ENCODE measurements at places on chromosomes 11 and 22.

DNA sequence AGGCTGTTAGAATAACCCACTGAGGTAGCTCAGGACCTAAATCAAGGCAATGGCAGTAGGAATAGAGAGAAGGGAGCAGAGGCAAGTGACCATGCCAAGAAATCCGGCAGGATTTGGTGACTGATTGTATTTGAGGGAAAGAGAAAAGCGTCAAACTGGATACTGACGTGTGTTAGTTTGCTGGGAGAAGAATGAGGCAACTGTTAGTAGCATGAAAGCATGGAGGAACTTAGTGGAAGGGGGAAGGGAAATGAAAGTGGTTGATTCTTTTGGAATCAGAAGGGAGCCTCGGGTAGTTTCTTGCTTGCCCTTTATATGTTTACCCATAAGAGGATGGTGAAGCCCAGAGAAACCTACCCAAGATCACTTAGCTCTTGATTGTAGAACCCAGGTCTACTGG is 8.3 kb downstream of the PPFIBP2 start:
- DNase-seq, result no peak

- no peak for DNase-seq
Measured at GRCh38 chr11:43366677-43367076, 8.0 kb downstream of the TTC17 start.

- no peak for DNase-seq
Measured at GRCh38 chr11:5783255-5783654, at the start of gene OR52N5. Gene OR52N5, minus strand, starts transcription at chr11:5783355. Its CDS starts 4,721 bp downstream, at chr11:5778634.

DNA sequence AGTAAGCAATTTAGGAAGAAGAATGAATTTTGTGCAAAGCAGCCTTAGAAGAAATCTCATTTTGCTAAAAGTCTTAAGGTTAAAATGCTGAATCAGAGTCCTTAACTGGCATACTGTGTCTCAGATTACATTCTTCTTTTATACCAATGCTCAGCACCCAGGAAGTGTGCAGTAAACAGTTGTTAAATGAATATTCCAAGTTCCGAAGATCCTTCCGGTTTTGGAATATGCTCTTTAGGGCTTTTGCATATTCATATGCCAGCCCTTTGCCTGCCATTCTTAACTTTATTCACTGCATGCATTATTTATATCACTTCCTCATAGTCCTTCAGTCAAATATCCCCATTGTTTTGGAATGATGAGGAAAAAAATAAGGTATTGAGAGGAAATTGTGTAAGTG is 242.0 kb downstream of the DDX10 start:
- no peak for DNase-seq

- no peak for DNase-seq
Measured at GRCh38 chr11:131888230-131888855, 517.9 kb downstream of the NTM start.

- DNase-seq, result no peak
Measured at GRCh38 chr22:30665266-30665665, 2.4 kb downstream of the DUSP18 start.

DNA sequence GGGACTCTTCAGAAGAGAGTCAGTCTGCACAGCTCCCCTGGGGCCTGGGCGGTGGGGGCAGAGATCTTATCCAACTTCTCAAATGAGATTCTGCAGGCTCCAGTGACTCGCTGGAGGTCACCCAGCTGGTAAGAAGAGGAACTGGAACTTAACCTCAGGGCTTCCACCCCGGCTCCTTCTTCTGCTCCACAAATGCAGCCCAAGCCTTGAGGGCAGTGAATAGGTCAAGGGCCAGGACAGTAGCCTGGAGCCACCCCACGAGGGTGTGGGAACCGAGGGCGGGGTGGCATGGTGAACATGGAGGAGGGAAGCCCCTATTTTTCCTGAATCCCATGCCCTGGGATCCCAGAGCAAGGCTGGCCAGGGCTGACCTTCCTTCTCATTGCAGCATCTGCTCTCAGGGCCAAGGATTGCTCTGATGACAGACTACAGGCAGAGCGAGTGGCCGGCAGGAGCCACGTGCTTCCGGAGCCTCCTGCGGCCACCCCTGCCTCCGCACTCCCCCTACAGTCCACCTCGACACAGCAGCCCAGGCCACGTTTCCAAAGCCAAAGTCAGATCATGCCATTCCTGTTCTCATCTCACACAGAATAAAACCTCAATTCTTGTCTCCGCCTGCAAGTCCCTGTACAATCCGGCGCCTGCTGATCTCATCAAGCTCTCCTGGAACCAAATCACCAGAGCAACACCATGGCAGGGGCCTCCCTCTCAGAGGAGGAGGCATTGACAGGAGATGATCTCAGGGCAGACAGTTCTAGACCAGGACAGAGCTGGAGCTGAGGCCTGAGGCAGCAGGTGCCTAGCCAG is 21.1 kb upstream of the UPK3A start:
- no peak for DNase-seq

DNA sequence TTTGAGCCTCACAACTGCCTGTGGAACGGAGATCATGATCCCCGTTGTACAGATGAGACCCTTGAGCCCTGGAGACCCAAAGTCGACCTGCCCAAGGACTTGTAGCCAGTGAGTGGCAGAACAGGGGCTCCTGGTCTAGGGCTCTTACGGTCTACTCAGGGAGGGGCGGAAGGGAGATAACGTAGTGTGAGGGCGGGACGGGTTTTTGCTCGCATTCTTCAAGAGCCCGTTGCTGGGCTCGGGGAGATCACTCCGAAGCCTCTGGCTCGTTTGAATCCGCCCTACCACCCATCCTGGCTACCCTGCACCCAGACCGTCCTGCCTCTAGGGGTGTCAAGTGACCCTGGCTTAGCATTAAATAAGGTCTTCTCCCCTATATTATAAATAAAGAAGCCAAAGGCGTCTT is 639 bp downstream of the CRY2 start:
- DNase-seq, result no peak

DNA sequence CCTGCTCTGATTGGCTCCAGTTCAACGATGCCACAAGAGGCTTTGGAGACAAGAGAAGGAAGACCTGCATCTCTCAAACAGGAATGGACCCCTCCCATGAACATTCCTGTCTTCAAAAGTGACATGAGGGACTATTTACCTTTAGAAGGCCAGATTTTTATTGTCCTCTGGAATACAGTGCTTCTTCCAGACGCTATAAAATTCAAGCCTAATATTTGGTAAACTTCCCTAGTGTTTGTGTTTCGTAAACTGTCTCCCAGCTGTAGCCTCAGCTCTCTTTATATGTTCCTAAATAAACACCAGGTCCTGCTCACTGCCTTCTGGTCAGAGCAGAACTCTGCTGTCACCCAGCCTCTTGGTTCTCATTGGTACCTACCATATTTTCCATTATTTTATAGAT is 157.8 kb downstream of the CCDC34 start:
- DNase-seq, result no peak

GRCh38 chr11:59195586-59195985 is 17.1 kb downstream of the MPEG1 start:
- DNase-seq, result no peak

GRCh38 chr11:30358536-30358935 is 35.6 kb downstream of the ARL14EP start:
- no peak for DNase-seq

DNA sequence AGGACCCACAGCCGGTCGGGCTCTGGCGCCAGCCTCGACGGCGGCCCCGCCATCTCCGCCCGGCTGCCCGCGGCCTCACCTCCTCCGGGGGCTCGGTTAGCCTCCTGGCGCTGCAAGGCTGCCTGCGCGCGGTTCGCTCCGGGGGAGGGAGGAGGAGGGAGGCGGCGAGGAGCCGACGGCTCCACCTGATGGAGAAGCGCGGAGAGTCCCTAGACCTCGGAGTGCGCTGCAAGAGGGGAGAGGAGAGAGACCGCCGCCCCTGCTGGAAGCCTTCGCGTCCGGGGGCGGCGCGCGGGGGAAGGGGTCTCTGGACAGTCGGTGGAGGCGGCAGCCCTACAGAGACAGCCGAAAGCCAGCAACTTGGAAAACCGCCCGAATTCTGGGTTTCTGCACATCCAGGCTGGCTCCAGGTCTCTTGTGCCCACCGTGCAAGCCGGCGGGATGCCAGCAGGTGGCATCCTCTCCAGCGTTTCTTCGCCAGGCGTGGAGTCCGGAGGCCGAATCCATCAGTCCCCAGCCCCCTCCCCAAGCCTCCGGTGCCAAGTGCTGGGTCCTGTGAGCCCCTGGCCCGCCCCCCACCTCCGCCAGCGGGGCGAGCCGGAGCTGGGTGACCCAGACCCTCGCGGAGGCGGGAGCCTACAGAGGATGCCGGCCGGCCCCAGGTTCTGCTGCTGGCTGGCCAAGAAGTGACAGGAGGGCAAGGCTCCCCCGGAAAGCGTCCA is 2.9 kb upstream of the KIRREL3 start:
- no peak for DNase-seq

- DNase-seq, result peak; percentile 48
Measured at GRCh38 chr11:118914178-118914918, 11.4 kb downstream of the BCL9L start.

DNA sequence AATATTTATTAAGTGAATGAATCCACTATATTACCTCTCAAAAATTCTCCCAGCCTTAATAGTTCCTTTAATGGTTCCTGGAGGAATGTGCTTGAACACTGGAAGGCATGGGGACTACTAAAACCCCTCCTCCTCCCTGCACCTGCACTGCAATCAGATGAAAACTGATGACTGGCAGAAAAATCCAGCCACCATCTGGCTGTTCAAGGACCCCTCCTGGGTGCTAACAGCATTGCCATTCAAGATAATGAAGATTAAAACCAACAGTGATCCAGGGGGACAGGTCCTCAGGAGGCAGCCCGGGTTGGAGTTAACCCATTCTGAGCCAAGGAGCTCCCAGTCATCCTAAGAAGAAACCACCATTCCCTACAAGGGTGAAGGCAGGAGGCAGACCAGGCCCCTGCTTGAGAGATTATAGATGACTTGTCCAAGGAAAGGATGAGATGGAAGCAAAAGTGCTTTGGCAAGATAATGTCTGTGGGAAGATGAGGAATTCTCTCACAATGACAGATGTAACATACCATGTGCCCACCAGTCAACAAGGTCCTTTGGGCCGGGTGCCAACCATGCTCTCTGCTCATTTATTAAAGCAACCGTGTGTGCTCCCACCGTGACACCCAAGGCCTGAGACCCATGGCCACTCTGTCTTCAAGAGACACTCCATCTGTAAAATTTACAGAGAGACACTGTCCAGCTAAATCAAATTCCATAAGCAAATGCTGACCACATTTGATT is 90.6 kb downstream of the LARGE1 start:
- no peak for DNase-seq

DNA sequence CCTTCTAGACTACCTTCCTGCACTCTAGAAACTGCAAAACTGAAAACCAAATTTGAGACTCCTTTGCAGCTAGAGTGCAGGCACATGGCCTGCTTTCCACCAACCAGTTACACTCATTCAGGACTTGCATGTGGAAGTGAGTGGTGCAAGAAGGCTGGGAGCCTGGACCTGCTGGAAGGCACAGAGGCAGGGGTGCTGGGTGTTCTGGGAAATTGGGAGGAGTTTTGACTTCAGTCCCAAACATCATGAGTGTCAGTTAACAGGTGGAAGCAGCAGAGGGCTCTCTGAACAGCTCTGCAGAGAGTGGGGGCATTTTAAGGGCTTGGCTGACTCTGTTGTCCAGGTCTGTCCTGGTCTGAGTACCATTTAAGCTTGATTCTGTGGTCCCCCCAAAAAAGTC is 49.3 kb upstream of the SYT13 start:
- DNase-seq, result no peak

DNA sequence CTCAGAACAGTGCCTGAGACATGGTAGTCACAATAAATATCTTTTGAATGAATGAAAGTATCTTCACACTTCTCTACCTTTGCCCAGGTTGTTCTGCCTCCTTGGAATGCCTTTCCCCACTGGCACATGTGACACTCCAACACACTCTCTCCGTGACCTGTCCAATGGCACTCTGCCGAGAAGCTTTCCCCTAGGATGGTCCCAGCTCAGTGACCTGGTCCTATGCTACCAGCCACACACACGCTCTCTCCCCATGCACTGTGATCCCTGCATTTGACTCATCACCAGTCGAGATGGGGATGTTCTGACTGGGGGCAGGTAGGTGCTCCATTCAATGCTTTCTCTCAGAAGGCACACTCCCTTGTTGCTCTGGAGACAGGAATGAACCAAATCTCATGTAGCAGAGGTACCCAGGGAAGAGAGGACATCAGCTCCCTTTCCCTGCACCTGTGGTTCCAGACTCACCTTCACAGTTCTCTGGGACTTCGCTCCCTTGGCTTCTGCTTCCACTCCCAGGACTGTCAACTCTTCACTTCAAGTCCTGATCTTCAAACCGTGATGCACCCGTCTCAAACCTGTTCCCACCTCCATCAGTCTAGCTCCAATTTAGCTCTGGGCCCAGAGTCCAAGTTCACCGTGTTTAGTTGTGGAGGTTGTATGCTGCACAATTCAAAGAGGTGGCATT is 30.7 kb upstream of the LMO1 start:
- DNase-seq, result no peak

- DNase-seq, result no peak
Measured at GRCh38 chr11:81967242-81967641, 766.4 kb downstream of the FAM181B start.

- no peak for DNase-seq
Measured at GRCh38 chr22:29524442-29525191, 28.9 kb downstream of the THOC5 start.

DNA sequence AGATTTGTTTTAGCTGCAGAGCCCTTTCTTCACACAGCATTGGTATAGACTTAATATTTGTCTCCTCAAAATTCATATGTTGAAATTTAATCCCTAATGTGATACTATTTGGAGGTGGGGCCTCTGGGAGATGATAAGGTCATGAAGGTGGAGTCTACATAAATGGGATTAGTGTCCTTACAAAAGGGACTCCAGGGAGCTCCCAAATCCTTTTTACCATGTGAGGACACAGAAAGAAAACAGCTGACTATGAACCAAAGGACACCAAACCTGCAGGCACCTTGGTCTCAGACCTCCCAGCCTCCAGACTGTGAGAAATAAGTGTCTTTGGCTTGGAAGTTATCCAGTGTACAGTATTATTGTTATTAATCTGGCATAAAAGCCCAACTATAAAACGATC is 10.2 kb downstream of the SLC35F2 start:
- no peak for DNase-seq

DNA sequence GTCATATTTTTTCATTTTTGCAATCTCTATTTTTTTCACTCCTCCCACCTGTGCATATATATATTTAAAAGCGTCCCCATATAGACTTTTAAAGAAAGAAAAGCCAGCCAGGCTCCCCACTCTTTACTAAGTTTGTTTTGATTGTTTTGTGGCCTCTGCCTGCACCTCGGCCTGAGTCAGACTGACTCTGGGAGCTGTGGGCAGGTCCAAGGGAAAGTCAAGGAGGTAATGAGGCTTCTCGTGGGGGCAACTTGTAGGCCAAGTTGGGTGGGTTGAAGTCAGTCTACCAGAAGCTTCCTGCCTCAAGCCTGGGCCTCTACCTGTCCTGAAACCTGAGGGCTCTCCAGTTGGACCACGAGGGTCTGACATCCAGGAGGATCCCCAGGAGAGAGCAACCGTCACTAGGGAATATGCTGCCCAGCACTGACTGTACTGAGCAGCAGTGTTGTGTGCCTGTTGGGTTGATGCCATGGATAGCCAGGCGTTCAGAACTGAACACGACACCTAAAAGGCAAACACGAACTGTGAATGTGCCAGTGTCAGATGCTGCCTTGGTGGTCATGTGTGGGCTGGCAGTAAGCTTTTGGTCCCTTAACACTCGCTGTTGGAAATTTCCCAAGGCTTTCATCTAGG is 58.8 kb downstream of the BMAL1 start:
- DNase-seq, result no peak
